Kasumi-1 (cell line): ENCODE measurements at places on chromosomes 1 and 21.

DNA sequence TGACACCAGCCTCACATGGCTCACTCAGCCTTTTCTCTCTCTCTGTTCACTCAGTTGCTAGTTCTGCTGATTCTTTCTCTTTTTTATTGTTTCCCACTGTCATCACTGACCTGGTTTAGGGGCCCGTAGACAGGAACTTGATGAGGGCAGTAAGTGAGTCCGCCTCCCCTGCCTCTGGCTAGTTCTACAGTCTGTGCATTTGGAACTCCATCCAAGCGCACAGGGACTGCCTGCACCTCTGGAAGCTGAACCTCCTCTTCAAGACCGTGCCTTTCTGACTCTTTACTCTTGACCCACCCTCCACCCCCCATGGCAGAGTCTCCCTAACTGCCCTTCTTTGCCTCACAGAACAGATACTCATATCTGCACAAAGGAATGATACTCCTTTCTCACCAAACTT, 4.2 kb downstream of the TENT5C start:
- no peak for DNase-seq

- no peak for DNase-seq
These were observed 11.7 kb upstream of the CAPN9 start for GRCh38 chr1:230735447-230735846.

- DNase-seq, result no peak
These were observed 28.2 kb upstream of the TMEM54 start for GRCh38 chr1:32929366-32929765.

DNA sequence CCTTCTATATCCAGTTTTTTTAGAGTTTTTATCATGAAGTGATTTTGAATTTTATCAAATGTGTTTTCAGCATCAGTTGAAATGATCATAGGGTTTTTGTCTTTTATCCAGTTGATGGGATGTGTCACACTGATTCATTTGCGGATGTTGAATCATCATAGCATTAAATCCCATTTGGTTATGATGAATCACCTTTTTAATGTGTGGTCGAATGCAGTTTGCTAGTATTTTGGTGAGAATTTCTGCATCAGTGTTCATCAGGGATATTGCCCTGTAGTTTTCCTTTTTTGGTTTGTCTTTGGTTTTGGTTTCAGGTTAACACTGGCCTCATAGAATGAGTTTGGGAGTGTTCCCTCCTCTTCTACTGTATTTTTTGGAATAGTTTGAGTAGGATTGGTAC, 80.3 kb downstream of the DIRAS3 start:
- no peak for DNase-seq

DNA sequence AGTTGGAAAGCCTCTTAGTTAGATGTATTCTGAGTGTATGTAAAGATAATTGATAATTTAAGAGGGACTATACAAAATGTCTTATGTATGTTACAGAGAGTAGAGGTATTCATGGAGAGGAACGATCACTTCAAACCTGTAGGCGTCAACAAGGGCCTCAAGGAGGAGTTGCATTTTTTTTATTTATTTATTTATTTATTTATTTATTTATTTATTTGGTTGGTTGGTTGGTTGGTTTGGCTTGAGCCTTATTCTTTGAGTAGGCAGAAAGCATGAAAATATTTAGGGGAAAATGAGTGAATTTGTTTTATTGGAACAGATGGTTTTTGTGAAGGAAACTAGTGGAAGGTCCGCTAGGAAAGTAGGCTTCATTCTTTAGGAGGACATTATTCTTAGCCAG, 8.5 kb downstream of the ANGPTL1 start:
- DNase-seq, result no peak

DNA sequence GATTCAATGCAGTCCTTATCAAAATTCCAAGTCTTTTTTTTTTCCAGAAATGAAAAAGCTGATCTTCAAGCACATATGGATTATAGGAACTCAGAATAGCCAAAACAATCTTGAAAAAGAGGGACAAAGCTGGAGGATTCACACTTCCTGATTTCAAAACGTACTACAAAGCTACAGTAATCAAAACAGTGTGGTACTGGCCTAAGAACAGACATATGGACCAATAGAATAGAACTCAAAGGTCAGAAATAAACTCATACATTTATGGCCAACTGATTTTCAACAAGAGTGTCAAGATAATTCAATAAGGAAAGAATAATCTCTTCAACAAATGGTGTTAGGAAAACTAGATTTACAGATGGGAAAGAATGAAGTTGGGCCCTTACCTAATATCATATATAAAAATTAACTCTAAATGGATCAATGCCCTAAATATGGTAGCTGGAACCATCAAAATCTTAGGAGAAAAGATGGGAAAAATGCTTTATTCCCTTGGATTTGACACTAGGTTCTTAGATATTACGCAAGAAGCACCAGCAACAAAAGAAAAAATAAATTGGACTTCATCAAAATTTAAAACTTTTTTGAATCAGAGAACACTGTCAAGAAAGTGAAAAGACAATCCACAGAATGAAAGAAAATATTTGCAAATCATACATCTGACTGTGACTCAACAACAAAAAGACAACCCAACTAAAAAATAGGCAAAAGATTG, 4.0 kb upstream of the KRTAP10-12 start:
- DNase-seq, result no peak

DNA sequence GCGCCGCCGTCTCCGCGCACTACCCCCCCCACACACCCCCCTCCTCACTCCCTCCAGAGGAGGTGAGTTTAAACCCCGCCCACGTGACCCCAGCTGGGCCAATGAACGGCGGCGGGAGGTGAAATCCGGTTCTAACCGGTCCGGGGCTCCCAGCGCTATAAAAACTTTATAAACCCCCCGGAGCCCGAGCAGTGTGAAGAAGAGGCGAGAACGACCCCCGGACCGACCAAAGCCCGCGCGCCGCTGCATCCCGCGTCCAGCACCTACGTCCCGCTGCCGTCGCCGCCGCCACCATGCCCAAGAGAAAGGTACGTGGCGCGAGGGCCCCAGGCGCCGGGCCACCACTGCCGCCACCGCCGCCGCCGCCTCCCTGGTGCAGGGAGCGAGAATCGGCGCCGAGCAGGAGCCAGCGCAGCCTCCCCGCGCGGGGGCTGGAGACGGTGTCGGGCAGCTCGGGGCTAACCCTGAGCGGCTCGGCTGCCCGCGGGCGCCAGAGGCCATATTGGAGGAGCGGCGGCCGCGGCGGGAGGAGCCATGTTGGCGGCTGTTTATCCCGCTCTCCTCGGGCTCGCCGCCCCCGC, at the start of gene HMGN2:
Gene HMGN2 (plus strand): TSS at position 121 of the 581 bp plus-strand sequence. CDS start 173 bp downstream, at position 294.
- DNase-seq, result peak; percentile 94

GRCh38 chr1:38580594-38580993, 279.0 kb downstream of the RRAGC start:
- DNase-seq, result no peak

- no peak for DNase-seq
These were observed 20.0 kb upstream of the BRDT start for GRCh38 chr1:91929250-91929649.

DNA sequence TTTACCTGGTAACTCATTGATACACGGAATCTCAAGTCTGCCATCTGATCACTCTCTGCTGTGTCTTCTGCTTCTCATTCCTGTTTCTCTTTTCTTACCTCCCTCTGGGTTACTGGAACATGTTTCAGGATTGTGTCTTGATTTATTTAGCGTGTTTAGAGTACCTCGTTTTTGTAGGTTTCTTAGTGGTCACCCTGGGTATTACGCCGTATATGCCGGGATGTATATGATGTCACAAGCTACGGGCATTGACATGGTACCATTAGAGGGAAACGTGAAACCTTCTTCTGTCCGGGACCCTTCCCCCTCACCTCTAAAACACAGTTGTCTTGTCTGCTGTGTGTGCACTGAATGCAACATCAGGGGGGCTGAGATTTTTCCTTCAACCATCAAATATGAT, 2.8 kb downstream of the ACTRT2 start:
- DNase-seq, result no peak

GRCh38 chr1:114104949-114105348, 48.7 kb downstream of the SYT6 start:
- DNase-seq, result no peak

DNA sequence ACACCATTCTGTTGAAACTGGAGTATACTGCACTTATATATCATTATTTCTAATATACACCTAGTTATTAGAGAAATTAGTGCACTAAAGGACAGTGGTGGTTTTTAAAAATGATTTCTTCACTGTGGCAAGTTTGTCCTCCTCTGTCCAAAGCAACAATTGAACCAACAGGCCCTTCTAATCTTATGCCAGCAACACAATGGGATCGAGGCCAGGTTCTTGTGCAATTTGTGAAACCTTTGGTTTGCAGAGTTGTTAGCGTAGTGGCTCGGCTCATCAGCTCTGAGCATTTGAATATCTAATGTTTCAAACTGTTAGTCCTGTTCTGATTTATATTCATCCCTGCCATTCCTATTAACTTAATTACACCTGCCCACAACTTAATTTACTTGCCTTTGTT, 9.9 kb upstream of the LRRC39 start:
- no peak for DNase-seq

- DNase-seq, result no peak
These were observed 96.4 kb downstream of the MIS18A start for GRCh38 chr21:32182449-32182848.

DNA sequence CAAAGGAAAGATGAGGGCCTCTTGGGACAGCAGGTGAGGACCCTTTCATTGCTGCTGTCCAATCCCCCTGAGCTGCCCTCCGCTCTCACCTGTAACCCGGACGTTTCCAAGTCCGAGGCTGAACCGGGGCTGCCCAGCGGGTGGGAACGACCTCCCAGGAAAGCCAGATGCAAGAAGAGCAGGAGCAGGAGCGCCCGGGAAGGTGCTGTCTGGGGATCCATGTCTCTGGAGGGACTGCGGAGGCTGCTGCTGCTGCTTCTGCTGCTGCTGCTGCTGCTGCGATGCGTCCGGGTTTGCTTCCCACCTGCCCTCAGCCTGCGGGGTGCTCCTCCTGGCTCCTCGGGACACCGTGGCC, at the start of gene NPPB:
Gene NPPB (minus strand): TSS at position 333 of the 355 bp plus-strand sequence. CDS start 112 bp downstream, at position 221.
- DNase-seq, result no peak

DNA sequence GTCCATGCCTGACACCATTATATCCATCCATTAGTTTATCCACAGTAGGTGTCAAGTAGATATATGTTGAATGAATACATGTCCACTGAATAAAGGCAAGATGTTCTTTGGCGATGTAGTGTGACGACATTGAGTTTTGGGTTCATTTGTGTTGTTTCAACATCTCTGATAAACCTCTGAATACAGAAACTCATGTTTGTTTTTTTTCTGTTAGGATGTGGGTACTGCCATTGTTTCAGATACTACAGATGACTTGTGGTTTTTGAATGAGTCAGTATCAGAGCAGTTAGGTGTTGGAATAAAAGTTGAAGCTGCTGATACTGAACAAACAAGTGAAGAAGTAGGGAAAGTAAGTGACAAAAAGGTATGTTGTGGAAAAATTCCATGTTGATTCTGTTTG, 28.1 kb downstream of the MDM4 start:
- no peak for DNase-seq

DNA sequence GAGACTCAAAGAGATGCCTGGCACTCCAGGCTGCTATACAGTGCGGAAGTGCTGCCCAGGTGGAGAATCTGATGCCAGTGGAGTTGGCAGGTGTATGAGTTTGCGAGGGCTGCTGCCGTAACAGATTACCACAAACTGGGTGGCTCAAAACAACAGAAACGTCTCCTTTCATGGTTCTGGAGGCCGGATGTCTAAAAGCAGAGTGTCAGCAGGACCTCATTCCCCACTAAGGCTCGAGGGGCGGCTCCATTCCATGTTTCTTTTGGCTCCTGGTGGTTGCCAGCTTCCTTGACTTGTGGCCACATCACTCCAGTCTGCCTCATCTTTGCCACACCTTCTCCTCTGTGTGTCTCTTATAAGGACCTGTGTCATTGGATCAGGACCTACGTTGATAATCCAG, 10.0 kb downstream of the RCSD1 start:
- no peak for DNase-seq

DNA sequence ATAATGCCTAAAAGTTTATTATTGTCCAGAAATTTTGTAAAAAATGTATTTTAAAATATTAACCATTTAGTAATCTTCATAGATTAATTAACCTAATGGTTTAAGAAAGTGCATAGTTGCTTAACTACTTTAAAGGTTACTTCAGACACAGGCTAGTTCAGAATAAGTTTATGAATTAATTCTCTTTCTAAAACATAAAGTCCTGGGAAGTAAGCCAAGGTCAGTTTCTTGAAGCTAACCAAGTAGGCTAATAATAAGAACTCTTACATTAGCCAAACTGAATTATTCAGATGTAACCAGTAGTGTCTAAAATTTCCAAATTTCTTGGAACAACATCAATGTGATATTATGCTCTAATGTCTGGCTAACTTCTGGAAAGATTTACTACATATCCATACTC, 790.4 kb downstream of the NCAM2 start:
- DNase-seq, result no peak

GRCh38 chr1:65765631-65766030, 27.1 kb upstream of the PDE4B start:
- DNase-seq, result peak; percentile 4

DNA sequence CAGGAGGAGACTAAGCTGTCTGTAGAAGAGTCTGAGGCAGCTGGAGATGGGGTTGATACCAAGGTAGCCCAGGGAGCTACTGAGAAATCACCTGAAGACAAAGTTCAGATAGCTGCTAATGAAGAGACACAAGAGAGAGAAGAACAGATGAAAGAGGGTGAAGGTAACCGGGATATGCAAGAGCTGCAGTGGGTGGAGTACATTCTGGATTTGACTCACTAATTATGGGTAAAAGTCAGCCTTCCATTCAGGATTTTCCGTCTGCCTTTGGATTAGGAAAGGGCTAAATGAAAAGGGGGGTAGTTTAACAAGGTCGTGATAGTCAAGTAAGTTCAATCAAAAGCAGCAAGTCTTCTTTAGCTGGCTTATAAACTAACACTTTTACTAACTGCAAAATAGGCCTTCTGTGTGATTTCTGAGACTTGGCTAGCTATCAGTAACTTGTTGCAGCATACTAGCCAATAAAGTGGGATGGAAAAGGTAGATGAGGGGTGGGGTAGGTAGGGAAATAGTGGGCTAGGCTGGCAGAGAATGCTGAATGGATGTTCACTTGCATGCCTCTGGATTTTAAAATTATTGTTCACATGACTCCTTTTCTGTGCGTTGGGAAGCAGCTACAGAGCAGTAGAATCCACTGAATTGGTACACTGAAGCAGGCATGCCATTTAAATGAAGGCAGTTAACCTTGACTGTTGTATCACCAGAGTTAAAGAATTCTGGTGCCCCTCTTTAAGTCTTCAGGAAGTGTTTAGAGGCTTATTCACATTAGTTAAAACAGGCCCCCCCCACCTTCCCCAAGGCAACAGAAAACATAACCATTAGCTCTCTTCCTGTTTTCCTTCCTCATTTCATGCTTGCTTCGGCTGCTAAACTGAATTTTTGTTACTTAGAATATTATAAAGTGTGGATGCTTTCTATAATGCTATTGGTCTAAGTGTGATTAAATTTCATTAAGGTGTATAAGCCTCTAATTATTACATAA, 15.4 kb downstream of the CCDC17 start:
- peak; percentile 63 for DNase-seq

DNA sequence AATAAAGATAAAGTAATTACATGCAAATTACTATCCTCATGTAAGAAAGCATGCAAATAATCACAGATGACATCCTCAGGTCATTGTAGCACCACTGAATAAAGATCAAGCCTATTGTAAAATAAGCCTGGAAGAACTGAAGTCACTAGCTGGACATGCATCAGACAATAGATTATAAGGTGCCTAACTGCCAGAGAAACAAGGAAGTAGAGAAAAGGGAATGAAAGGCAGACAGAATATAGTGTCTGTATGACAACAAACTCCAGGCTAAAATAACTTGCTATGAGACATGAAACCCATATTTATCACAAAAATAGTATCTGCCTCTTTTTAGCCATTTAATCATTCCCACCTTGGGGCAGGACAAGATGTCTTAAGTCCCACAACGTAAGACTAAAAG, 108.7 kb downstream of the ENAH start:
- no peak for DNase-seq

- no peak for DNase-seq
These were observed 17.8 kb downstream of the BACE2 start for GRCh38 chr21:41185802-41186201.
